ENCODE measurements at places on chromosomes 5 and 9.

GRCh38 chr9:69036309-69036708 lies 757 bp downstream of the FXN start:
- DNase-seq, result no peak

GRCh38 chr5:14486996-14487896 lies 94.3 kb upstream of the OTULINL start:
- DNase-seq, result no peak

DNA sequence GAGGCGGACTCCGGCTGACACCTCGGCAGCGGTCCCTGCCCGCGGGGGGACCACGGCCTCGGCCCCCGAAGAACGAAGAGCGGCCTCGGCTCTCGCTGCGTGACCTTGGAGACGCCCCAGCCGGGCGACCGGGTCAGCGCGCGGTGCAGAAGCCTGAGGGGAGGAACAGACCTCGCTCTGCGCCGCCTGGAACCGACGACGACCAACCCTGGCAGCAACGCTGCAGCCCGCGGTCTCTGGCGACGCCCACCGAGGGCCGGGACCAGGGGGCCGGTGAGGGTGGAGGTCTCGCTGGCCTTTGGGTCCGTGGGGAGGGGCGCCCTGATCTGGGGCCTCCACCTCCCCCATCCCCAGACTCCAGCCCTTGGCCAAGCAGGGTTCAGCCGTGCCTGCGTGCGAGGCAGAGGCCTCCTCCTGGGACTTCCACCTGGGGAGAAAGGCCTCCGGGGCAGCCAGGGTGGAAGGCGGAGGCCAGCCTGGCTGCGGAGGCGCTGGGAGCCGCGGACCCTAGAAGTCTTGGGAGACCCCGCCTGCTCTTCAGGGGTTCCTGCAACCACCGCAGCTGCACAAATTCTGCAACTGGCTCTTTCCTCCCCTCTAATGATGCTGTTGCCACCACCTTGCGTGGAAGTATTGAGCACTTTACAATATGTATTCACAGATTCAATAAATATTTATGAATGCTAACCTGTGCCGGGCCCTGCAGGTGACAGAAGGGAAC lies 44.3 kb upstream of the SLC12A7 start:
- no peak for DNase-seq

DNA sequence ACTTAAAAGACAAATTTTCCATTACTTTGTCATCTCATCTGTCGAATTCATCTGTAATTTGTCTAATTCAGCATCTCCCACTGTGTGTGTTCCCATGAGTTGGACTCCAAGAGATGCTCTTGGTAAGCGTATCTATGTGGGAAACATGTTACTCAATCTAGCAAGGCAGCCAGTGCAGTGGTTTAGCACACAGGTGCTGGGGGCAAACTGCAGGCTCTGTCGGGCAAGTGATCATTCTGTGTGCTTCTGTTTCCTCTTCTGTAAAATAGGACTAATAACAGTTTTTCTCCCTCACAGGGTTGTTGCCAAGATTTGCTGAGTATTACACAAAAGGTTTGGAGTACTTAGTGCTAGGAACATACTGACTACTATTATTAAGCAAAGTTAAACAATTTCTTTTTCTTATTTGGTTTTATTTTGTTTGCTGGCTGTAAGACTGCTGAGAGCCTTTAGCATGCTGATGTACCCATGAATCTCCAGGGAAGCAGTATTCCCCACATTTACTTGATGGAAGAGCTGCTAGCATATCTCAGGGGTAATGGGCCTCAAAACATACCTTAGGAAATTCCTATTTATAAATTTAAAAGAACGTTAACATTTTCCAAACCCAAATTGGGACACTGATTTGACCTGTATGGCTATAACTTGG lies 709 bp upstream of the GAPT start:
- no peak for DNase-seq

GRCh38 chr9:136700304-136700703 lies 12.1 kb upstream of the DIPK1B start:
- DNase-seq, result no peak

DNA sequence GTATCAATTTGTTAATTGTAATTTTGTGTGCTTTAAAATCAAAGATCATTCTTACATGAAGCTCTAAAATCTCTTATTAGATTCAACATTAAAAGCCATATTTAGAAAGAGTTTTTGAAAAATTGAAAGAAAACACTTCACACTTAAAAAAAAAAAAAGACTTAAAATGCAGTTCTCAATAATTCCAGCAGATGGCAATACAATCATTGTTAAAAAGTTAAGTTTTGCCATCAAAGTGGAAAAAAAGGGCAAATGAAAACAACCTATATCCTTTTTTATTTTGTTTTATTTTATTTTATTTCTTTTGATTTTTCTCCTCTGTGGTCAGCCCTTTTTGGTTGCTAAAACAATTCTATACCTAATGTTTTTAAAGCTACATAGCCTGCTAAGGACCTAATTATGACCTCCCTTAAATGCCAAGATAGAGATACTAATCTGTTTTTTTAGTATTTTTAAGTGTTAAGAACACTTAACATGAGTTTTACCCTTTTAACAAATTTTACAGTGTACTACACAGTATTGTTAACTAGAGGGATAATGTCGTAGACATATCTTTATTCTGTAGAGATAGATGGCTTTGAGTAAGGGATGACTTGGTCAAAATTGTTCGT lies 154.2 kb upstream of the DAB2 start:
- DNase-seq, result no peak

DNA sequence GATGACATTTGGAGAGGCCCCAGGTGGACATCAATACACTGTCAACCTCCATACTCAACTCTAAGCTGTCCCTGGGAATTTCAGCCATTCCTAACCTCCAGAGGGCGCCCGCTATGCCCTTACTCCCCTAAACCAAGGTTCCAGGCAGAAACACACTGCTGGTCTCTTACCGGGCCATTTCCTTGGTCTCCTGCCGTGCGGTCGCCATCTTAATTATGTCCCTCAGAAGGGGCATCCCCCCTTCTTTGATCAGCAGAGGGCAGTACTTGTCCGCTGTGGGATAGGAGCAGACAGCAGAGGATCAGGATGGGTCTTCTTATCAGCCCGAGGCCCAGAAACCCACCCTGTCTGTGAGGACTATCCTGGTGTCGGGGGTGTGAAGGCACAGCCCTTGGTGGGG lies 9.3 kb upstream of the ZDHHC12 start:
- peak; percentile 85 for DNase-seq

- no peak for DNase-seq
These were observed 61.8 kb downstream of the NDFIP1 start for GRCh38 chr5:142170254-142170953.

GRCh38 chr5:137822158-137822764 lies 45.4 kb upstream of the MYOT start:
- peak; percentile 53 for DNase-seq

DNA sequence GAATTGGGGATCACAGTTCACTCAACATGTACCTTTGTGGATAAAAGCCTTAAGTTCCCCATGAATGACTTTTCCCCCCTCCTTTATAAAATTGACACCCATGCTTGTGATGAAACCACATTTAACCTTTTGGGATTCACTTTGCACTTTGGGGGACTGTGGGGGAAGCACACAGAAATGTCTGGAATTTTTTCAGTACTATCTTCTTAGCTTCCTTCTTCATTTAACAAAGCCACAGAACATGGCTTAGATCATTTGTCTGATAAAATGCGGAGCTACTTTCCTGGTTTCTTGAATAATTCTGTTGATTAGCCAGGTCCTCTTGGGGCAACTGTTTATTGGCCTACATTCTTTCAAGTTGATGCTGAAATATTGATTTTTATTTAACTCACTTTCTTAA lies 29.9 kb downstream of the TNFSF15 start:
- DNase-seq, result no peak

- peak; percentile 17 for DNase-seq
These were observed 692 bp downstream of the C1QTNF3 start for GRCh38 chr5:34042321-34042720.

DNA sequence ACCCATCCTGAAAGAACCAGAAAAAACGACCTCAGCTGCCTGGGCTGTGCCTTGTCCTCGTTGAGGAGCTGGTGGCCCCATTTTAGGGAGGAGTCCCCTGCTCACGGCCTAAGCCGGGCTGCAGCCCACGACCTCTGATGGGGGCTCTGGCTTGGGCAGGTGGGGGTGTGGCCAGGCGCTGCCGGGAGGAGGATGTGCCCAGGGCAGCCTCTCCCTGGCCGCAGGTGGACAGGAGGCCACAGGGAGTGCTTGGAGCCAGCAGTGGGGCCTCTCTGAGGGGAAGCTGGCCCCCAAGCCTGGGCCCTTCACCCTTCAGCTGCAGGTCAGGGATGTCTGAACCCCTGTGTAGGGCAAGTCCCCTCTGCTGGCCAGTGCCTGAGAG lies 2.5 kb downstream of the DIPK1B start:
- no peak for DNase-seq

GRCh38 chr9:111662576-111663300 lies 1.3 kb downstream of the GNG10 start:
- no peak for DNase-seq

- no peak for DNase-seq
These were observed 4.2 kb downstream of the CARNMT1 start for GRCh38 chr9:75023846-75024245.

GRCh38 chr5:7382588-7382987 lies 13.3 kb upstream of the ADCY2 start:
- no peak for DNase-seq

DNA sequence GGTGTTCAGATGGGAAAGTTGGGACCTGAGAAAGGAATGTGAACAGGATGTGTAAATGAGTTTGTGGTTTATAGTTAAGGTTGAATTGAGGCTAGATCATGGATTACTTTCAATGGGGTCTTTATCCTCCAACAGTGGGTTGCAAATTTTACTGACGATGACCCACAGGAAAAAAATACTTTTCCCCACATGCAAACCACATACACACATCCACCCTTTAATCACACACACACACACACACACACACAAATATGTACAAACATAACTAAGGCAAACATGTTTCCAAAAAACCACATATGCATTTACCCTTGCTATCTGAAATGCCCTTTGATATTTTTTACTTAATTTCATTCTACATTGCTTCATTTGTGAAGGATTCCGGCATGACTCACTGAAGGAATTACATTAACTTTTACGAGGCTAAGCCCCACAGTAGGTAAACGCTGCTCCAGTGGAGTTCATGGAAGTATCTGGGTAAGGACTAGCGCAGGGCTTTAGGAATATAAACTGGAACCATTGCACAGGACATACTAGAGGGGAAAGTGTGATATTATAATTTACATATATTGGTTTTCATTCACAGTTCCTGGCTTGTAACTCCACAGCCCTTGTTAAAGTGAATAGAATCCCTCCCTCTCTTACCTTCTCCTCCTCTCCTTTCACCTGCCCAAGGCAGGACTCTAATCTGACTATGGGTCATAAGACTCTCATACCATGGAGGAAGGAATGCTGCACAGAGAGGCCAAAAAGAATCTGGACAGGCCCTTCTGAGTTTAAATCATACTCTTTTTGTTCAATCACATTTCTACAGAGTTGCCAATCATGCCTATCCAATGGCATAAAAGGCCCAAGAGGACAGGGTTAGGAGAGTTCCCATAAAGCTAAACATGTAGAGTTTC lies 8.5 kb upstream of the SPEF2 start:
- DNase-seq, result no peak

GRCh38 chr9:17742067-17742466 lies 163.2 kb downstream of the SH3GL2 start:
- DNase-seq, result no peak

- DNase-seq, result no peak
These were observed 217.6 kb downstream of the NDUFS4 start for GRCh38 chr5:53777864-53778618.
